ENCODE measurements at places on chromosomes 5 and 9.

- DNase-seq: no peak
Measured at GRCh38 chr5:123182072-123182471, 93.0 kb downstream of the PRDM6 start.

GRCh38 chr5:107808671-107809137, 138.0 kb upstream of the EFNA5 start:
- no peak for DNase-seq

DNA sequence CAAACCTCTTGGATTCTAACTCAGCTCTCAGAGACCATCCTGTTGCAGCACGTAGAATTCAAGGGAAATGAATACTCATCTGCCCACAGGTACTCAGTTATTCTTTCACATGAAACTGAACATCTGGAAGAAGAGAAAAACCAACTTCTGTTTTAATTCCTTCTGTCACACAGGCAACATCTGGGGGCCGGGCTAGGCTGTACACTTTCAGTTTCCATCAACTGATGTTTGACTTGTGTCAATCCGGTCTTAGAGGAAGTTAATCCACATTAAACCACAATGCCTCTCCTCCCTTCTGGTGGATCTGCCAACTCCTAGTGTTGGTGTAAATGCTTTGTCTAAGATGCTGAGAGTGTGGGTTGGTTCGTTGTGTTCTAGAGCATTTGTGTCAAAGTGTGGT, 17.6 kb downstream of the DMRT3 start:
- DNase-seq: no peak

DNA sequence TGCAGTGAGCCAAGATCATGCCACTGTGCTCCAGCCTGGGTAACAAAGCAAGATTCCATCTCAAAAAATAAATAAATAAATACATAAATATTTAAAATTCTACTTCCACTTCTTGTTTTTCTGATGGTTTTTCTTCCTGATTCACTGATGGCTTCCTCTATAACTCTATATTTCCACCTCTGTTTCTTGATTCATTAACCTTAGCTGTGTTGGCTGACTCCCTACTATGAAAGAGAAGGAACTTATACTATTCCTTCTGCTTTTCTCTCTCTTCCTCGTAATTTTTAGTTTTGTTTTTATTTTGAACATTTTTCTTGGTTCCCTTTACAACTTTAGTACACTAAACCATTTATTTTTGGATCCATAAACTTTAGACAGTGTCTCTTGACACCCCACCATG, 103.5 kb downstream of the MAMDC2 start:
- no peak for DNase-seq

- no peak for DNase-seq
Measured at GRCh38 chr5:142720641-142721271, 34.9 kb upstream of the FGF1 start.

DNA sequence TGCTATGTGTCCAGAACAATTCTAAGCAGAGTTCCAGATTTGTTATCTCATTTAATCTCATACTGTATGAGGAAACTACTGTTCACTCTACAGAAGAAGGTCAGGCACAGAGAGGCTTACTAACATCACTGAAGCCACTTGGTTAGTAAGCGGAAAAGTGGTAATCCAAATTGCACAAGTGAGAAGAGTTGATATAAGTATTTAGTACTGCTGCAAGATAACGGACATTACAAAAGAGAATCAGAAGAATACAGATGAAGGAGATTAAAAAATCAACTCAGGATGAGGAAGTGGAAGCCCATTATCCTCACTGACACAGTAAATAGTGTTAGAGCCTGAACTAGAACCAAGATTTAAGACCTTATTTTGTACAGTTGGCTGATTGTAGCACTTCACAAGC, 22.3 kb upstream of the TLR4 start:
- DNase-seq: no peak

- no peak for DNase-seq
Measured at GRCh38 chr9:106350777-106351176, 512.2 kb upstream of the ZNF462 start.

GRCh38 chr9:137183980-137184595, 4.3 kb downstream of the ANAPC2 start:
- DNase-seq: no peak

DNA sequence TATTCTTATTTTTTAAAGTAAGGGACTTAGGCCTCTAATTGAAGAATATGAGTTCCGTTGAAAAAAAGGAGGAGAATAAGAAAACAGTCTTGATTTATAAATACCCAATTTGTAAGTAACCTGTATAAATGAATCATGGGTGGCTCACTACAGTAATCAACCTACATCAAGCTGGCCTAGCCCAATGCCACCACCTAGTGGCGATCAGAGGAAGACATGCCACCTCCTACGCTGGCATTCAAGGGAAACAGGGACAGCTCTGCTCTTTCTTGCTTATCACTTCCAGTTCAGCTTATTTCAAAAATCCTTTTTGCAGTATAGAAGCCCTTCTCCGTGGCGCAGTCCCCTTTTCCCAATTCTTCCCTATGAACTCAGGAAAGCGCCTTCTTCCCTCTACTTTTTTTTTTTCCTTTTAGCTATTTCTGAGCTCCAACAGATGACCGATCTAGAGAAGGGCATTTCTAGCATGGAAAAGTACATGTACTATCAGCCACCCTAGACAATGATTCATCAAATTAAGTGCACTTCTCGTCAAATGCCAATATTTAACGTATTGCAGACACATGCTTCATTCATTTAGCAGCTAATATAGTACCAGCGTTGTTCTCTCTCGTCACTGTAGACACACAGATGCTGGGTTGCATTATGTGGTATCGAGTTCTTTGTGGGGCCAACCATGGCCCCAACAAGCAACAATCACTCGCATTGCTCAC, 28.3 kb downstream of the PTPN3 start:
- peak; percentile 77 for DNase-seq

DNA sequence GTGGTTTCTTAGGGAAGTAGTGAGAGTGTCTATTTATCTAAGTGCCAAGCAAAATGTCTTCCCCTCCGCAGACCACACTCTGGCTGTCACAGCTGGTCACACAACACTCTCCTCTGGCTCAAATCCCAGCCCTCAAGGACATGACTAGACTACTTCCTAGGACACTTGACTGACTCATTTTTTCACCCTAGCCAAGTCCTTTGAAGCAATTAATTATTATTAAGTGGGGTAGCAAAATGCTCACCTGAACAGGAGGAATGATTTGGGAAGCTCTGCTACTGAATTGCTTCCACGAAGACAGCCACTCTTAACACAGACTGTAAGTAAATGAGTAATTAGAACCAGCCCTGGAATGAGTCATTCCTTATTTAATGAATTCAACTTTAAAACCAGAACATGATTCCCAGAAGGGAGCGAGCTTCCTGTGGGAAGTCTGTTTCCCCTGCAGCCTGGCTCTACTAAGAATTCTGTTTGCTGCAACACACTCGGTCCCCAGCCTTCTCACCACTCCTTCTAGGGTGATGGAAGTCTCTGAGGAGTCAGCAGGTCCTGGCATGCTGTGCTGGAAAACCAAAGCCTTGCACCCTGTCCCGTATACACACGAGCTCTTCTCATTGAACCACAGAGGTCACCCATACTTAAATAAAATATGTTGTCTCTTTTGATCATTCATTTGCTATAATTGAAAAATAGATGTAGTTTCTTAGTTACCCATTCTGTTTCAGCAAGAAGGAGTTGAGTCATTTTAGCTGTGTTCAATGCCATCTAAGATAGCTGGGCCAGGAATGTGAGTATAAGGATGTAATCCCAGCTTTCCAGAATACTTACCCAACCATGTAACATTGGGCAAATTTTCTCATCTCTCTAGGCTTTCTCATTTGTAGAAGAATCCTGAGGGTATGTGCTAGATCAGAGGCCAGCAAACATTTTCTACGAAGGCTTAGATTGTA, 218.6 kb upstream of the RASEF start:
- DNase-seq: no peak

GRCh38 chr5:17357504-17357903, 140.1 kb downstream of the BASP1 start:
- DNase-seq: no peak

GRCh38 chr5:179119415-179120170, 59.4 kb downstream of the ZNF354C start:
- no peak for DNase-seq

- DNase-seq: no peak
Measured at GRCh38 chr5:56589481-56589860, 225.9 kb upstream of the MAP3K1 start.

DNA sequence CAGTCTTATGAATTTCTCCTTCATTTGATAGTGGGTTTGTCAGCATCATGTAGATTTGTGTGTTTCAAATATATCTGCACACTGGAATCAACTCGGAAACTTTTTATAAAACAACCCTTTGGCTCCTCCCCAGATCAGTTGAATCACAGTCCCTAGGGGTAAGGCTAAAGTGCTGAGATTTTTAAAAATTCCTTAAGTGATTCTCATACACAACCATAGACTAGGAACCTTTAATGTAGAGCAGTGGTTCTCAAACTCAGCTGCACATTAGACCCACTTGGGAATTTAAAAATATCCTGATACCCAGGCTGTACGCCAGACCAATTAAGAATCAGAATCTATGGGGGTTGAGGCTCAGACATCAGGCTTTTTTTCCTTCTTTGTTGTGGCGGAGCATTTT, 17.5 kb upstream of the JAK2 start:
- DNase-seq: no peak

- DNase-seq: no peak
Measured at GRCh38 chr9:111038331-111039230, at the start of gene LPAR1. Gene LPAR1, minus strand, starts transcription at chr9:111038470. Its CDS starts 66,353 bp downstream, at chr9:110972117.

DNA sequence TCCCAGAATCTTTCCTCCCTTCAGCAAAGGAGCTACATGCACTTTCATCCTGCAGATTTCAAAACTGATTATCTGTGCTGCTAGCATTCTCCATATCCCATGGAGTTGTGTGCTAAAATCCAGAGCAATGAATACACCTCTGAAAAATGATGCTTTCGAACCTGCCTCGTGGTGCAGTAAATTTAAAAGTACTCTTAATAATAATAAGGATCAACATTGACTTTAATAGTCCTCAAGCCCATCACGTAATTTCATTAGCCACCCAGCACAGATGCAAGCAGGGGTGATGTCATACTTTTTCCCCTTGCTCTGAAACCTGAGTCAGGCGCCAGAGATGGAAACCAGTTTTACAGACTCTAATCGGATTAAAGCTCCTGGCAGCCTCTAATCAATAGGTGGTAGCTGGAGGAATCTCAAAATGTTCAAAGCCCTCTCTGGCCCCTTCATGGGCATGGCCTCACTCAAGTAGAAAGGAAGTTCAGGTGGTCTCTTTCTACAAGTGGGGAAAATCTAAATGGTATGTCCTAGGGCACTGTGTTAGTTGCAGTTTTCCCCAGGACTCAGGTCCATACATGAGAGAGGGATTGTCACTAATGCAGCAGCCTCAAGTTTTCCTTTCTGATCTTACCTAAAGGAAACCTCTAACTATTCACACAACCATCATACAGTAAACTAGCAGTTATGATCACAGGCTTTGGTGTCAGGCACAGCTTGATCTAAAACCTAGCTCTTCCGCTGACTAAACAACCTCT, 221.6 kb upstream of the SLC30A5 start:
- DNase-seq: no peak

GRCh38 chr5:52818360-52818759, 30.6 kb downstream of the ITGA1 start:
- no peak for DNase-seq

- DNase-seq: no peak
Measured at GRCh38 chr5:38151878-38152277, 106.5 kb upstream of the EGFLAM start.

- no peak for DNase-seq
Measured at GRCh38 chr5:16579142-16579847, 37.5 kb downstream of the RETREG1 start.

DNA sequence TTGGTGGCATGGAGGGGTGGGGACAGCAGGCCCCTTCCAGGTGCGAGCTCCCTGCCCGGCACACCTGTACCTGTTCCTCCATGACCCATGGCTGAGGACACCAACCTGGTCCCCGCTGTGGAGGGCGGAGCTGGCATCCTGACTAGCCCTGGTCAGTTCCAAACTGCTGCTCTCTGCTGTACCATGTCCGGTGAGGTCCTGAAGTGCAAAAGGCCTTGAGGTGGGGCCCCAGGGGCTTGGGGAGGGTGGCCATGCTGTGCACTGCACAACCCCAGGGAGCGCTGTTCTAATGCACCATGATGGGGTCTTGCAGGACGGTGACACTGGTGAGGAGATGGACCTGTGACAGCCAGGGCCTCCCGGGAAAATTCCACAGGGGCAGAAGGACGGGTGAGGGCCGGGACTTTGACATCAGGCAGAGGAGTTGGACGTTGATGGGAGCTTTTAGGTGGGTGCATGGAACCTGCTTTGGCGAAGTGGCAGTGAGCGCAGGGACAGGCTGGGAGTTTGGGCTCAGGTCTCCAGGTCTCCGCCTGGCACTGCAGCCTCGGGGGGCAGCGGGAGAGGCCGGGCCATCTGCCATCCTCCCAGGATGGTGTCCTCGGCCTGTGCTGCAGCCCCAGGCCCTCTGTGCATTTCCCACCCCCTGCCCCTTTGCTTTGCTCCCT, 38.9 kb downstream of the COL5A1 start:
- DNase-seq: no peak

DNA sequence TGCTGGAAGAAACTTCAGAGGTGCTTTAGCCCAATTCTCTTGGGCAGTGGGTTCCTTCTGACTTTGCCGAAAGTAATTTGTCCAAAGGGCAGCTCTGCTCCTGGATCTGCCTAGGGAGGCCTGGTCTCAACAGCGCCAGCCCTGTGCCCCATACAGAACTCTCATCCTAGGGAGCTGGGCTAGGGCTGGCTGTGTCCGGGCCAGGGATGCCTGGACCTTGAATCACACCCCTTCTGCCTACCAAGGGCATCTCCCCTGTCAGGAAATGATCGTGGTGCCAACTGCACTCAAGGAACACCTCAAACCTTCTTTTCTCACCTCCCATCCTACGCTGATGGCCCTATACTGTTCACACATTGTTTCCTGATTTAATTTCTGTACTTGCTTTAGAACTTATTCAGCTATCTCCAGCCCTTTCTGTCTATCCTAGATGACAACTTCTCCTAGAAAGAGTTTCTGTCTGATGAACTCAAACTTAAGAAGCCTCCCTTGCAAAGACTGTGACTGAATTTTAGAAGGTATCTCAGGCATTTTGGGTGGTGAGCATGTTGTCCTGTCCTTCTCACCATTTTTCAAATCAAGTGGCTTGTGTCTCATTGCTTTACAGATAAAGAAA, 37.4 kb upstream of the NFIB start:
- no peak for DNase-seq

DNA sequence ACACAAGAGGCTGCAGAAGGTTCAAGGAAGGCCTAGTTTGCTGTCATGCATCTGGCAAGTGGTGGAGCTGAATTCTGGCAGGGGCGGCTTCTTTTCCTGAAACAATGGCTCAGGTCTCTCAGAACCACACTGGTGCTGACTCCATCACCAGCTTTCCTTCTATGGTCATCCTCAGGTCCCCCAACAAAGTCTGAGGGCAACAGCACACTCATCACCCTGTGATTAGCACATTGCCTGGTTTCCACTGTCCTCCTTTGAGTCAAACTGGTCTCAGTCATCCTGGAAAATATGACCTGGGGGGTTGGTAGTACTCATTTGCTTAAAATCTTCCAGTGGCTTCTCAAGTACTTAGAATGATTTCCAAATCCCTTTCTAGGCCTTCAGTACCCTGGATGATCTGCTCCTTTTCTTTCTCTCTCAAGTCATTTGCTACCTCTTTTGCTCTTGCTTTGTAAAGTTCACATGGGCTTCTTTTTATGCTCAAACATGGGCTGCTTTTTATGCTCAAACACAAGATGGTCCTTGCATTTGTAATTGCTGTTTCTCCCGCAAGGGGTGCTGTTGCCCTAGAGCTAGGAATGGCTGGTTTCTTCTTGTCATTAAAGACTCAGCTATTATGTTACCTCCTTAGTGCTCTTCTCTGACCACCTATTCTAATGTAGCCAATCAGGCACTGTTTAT, 144.9 kb downstream of the ALDH1A1 start:
- no peak for DNase-seq
